ENCODE measurements at places on chromosomes 12 and 14.
A peak's percentile ranks its signal among the peaks of the same experiment; 100 is the strongest.

DNA sequence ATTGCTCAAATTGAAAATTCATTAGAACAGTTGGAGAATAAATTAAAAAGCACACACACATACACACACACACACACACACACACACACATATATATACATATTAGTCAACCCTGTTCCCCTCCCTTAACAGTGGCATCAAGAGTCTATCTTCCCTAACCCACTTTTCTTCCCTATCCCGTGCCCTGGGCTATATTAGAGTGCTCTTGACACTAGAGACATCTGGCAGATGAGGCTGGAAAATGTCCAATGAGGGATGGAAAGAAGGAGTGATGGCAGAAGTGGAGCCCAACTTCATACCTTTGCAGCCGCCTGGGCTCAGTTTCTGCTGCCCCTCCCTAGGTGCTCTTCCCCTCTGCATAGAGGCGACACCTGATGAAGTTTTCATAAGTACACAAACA, 172.4 kb upstream of the NUDT4 start:
- no peak for DNase-seq

- DNase-seq, result no peak
Observed at GRCh38 chr14:104151566-104152245, 13.3 kb downstream of the KIF26A start.

DNA sequence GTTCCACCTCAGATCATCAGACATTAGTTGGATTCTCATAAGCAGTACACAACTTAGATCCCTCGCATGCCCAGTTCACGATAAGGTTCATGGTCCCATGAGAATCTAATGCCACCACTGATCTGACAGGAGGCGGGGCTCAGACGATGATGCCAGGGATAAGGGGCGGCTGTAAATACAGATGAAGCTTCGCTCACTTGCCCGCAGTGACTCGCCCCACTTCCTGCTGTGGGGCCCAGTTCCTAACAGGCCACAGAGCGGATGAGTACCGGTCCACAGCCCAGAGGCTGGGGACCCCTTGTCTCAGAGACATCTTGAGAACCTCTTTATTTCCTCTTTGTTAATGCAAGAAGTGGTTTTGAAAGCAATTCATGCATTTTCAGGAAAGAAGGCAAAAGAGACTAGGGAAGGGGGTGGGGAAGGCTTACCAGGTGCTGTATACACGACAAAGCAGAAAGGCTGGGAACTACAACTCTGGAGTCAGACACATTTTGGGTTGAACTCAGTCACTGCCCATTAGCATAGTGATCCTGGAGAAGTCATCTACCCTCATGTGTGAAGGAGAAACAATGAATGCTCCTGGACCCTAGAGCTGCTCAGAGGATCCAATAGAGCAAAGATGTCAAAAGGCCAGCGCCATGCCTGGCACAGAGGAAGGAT, 68.7 kb downstream of the EID3 start:
- peak; percentile 21 for DNase-seq

DNA sequence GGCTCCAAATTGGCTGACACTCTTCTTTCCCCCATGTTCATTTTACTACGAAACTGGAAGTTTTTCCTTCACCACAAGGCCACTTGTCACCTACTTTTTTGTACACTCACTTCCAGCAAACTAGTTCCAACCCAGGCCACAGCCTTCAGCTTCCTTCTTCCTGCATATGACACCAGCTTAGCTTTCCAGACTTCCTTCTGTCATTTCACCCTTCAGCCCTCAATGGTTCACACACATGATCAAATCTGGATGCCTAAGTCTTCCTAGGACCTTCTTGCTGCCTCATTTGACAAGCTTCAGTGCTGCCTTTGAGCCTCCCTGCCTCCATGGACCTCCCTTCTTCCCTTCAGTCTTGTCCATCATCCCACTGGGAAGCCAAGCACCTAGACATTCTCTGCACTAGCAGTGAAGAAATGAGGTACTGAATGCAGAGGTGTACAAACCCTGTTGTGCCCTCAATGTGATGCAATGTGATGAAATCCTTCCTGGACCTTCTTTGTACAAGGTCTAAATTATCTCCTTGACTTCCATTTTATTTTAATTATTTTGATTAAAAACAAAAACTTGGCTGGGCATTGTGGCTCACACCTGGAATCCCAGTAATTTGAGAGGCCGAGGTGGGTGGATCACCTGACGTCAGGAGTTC, 4.3 kb upstream of the REC8 start:
- no peak for DNase-seq

GRCh38 chr14:68477110-68477455, 315.8 kb downstream of the ZFP36L1 start:
- DNase-seq, result no peak

GRCh38 chr14:96167224-96168148, 37.2 kb upstream of the BDKRB2 start:
- DNase-seq, result no peak

DNA sequence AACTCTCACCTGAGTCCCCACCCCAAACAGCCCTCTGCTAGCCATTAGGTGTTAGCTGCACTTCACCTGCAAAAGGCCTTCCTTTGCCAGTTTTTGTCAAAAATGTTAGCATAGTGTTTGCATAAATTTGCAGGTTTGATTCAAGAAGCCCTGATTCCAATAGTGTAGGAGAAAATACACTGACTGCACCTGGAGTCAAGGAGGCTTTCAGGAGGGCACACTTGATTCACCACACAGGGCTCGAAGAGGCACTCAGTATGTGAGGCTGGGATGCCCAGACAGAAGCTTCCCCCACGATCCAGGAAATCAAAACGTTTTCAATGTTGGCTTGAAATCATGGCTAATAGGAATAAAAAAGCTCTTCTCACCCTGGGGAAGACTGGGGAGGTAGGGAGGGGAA, 40.5 kb upstream of the DDX11 start:
- no peak for DNase-seq

Data from CD4-positive, alpha-beta T cell treated with Interleukin-6 at 100 ng/mL for 8 hours (primary cell).